ENCODE measurements at places on chromosomes 12 and 14.

DNA sequence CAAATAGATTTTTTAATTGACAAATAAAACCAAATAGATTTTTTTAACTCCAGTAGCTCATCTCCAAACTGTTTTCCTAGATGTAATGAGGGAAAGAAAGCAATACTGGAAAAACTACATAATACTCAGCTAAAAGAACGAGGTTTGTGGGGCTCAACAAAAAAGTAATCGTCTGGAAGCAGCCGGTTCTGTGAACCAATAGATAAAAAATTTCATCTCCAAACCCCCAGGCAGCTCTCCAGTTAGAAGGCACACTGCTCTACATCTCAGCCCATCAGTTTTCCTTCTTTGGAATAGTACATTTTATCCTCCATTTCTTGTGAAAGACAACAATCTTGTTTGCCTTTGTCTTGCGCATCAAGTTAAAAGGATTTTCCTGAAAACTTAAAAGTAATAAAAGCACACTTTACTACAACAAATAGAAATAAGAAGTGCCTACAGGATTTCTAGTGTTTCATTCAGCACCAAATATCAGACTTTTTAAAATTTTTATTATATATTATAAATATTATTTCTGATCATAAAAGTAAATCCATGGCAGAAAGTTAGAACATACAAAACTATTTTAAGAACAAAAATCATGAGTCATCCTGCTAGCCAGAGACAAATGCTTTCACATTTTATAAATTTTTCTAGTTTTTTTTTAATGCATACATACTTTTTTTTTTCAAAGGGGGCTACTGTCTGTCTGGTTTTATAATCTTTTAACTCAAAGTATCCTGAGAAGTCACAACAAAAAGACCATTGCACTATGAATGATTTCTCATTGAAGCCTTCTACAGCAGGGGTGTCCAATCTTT lies 67.7 kb downstream of the EPS8 start:
- DNase-seq = no peak

GRCh38 chr12:98701166-98701565 lies 56.1 kb downstream of the APAF1 start:
- no peak for DNase-seq

GRCh38 chr12:69897744-69898143 lies 72.7 kb downstream of the MYRFL start:
- DNase-seq = no peak

GRCh38 chr12:108888031-108888430 lies 8.1 kb downstream of the DAO start:
- no peak for DNase-seq

DNA sequence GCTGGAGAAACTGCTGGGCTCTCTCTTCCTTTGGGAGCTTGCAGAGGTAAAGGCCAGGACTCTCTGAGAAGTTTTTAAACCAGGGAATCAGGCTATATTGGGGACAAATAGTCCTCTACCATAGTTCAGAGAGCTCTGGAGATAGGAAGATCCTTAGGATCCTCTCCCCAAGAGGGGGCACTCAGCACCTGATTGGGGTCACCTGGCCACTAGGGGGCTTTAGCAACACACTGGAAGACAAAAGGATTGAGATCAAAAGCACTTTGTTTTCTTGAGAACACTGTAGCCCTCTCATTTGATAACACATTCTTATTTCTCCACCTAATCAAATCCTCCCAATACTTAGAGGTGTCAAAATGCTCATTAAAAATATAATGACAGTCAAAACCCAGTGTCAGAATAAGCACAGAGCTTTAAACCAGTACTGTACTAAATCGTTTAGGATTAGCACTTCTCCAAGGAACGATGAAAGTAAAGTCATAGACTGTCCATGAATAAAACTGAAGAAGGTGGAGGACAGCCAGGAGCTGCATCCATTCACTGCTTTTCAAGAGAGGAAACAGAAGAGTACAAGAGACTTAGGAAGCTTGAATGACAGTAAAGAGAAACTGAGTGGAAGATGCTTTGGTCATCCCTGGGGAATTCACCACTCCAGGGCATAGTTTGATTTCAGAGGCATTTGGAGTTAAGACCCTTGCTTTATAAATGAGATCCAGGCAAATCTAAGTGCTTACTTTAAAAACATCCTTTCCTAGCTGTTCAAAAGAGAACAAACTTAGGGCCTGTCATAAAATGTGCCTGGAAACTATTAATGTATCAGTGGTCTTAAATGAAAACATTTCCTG lies 26.5 kb downstream of the BMP4 start:
- DNase-seq = no peak

GRCh38 chr14:66009089-66009488 lies 477.1 kb upstream of the CCDC196 start:
- no peak for DNase-seq
